Central memory CD4-positive, alpha-beta T cell (primary cell): ENCODE measurements at places on chromosomes 2 and 18.
A peak's percentile ranks its signal among the peaks of the same experiment; 100 is the strongest.

DNA sequence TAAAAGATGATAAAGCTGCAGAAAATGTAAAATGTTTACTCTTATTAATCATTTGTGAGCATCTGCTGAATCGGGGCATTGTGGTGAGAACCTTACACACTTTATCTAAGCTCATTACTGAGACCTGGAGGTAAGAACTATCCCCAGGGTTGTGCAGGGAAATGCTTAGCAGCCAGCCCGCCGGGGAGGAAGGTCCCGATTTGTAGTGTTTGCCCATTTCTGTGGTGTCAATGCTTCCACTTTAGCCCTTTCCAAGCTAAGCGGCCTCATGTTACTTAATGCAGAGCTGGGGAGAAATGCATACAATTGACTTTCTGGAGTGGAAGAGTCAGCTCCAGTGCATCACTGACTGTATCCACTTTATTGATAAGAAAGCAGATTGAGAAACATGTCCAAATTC is 20.8 kb upstream of the KCNK3 start:
- no peak for DNase-seq

DNA sequence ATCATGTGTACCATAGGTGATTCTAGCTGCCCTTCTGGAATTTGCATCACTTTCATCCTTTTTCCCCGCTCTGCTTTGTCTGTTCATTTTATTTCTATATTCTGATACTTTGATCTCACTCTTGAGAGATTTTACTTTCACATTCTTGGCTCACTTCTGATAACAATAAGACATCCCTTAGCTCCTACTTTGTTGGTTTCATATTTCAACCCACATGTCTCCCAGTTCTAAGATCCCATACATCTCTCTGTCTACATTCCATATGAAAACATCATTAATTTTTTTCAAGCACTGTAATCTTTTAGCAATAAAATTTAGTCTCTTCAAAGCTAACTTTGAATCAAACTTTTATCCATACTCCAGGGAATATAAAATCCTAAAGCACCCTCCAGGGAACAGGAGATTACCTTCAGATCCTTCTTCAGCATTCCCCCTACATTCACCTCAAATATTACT is 75.6 kb downstream of the COL3A1 start:
- DNase-seq = no peak

- DNase-seq = no peak
Observed at GRCh38 chr2:96065381-96065930, 30.7 kb upstream of the GPAT2 start.

DNA sequence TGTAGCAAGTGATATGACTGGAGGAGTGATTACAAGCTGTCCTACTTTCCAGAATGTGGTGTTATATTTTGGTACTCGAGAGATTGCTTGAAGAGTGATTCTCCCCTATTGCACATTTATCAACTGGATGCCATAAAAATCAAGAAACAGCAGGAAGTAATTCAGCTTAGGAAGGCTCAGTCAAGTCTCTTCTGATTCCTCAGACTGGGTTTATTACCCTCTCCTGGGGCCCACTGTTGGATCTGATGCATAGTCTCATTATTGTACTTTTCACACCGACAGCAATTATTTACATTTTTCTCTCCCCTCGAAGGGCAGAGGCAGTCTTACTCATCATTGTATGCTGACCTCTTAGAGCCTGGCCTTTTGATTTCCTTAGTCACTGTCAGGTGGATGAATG is 9.3 kb downstream of the NOSTRIN start:
- no peak for DNase-seq

GRCh38 chr2:60899892-60900249 is 18.5 kb downstream of the REL start:
- no peak for DNase-seq

DNA sequence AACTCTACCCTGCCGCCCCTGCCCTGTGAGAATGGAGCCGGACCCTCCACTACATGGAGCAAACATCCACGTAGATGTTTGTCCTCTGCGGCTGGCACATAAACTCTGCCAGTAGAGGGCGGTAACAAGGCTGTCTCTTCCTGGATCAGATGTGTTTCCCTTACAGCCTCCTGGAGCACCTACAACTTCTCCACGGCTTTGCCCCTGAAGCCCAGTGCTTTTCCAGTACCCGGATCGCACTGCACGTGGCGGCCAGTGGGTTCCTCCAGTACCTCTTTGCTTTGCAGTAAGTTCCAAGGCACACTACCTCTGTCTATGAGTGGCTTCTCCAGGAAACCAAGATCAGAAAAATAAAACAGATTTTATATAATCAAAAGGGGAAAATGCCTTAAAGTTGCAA is 651.3 kb downstream of the DCDC2C start:
- no peak for DNase-seq

- DNase-seq = peak; percentile 91
Observed at GRCh38 chr2:43174368-43174916, 52.0 kb downstream of the ZFP36L2 start.

DNA sequence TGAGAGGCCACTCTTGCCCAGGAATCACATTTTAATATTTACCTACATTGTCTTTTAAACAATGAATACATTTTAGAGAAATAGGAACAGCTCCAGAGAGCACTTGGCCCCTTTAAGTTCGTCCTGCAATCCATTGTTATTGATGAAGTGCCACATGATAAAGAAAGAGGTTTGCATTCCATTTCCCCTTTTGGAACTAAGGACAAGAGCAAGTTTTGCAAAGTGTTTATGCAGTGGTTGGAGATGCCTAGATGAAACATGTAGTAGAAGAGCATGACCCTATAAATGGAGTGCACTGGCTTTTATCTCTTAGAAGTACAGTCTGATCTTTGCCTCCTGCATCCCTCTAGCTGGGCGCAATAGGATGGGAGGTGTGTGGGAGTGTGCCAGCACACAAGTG is 118.7 kb upstream of the CNTNAP5 start:
- no peak for DNase-seq

DNA sequence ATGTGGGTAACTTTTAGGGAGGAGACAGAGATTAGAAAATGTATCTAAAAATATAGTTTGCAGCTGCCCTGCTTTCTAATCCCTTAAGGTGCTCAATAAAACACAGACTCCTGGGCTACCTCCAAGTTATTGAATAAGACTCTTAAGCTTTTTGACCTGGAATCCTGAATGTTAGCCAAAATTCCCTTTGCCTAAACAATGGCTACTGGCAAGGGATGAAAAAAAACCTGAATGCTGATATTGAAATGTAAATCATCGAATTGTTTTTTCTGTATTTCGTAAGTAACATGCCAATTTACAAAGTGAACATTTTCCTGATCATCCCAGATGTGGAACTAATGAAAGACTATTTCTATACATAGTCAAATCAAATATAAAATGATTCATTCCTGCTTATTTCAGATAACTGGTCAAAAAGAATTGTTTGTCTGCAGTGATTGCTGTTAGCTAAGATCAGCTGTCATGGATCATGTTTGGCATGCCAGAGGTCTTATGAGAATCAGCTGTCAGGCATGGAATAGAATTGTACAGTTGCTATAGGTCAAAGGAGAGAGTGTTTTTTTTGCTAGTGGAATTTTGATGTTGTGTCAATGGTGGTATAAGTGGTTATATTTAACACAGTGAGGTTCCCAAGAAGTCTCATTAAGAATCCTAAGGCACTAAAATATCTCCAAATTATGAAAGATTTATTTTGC is 363.6 kb upstream of the CWC22 start:
- no peak for DNase-seq
